ENCODE measurements at places on chromosomes 1 and 21.

DNA sequence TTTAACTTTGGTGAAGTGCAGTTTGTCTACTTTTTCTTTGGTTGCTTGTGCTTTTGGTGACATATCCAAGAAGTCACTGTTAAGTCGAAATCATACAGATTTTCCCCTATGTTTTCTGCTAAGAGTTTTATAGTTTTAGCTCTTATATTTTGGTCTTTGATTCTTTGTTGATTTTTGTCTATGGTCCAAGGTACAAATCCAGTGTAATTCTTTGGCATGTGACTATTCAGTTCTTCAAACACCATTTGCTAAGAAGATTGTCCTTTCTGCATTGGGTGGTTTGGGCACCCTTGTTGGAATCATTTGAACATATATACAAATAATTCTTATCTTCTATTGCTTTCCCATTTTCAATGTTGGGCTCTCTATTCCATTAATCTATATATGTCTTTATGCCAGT lies 16.2 kb downstream of the HIPK1 start:
- DNase-seq: no peak

GRCh38 chr1:229942501-229942900 lies 124.5 kb upstream of the GALNT2 start:
- no peak for DNase-seq

GRCh38 chr1:224014330-224014649 lies 99.6 kb upstream of the FBXO28 start:
- DNase-seq: peak; percentile 18

DNA sequence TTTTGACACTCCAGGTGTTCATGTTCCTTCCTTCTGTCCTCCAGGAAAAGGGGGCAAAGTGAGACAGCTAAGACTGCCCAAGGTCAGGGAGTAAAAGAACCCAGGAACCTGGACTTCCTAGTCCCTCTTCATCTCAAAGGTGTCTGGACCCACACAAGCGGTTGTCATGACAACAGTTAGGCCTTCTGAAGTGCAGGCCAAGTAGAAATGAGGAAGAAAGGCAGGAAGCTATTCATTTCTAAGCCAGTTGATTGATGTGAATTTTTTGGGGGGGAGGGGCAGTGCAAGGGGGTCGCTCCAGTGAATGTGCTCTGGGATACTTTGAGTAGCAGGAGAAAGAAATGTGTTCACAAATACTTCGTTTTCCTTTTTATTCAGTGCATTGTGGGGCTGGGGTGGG lies 114.3 kb downstream of the NAV1 start:
- no peak for DNase-seq

DNA sequence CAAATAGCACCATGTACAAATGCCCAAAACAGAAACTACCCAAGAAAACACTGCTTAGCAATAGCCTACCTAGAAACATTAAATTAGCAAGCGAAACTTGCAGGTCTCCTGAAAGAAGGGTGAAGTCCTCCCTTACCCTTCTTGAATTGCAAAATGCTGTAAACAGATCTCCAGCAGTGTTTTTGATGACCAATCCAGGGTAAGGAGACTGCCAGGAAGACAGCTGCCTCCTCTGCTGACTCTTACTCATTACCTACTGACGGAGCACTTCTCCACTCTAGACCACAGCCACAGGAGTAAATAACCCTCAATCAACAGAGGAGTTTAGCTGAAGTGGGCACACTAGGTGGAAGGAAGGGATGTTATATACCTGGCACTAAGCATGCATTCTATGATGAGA lies 32.2 kb upstream of the GADD45A start:
- peak; percentile 93 for DNase-seq

DNA sequence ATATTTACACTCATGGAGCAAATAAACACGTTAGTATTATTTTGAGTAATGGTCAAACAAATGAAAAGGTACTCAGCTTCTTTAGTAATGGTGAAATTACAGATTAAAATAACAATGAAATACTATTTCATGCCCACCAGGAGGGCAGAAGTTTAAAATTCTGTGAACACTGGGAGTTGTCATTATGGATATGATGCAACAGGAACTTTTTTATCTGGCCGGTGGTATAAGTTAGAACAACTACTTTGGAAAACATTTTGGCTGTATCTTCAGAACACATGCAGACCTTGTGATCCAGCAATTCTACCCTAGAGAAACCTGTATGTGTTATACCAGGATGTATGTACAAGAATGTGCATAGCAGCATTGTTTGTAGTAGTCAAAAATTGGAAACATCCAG lies 23.2 kb upstream of the PPP1R8 start:
- DNase-seq: no peak

DNA sequence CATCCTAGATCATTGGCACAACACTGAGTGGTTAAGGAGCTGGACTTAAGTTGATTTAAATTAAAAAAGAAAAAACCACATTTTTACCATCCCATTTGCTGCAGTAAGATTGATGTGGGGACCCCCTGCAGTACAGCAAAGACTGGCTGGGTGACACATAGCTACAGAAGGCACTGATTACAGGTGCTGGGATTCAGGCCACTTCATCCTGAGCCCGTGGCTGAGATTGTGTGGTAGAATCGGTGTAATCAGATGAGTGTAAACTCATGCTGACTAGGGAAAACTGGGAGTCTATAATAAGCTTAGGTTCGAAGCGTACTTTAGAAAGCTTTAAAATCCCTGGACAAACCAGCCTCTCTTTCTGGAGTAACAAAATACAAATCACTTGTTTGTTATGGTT lies 70.1 kb downstream of the SLC25A24 start:
- DNase-seq: no peak

- no peak for DNase-seq
These were observed 16.8 kb upstream of the CNTN2 start for GRCh38 chr1:205026181-205026580.

- DNase-seq: no peak
These were observed 27.7 kb upstream of the AJAP1 start for GRCh38 chr1:4626560-4627319.

DNA sequence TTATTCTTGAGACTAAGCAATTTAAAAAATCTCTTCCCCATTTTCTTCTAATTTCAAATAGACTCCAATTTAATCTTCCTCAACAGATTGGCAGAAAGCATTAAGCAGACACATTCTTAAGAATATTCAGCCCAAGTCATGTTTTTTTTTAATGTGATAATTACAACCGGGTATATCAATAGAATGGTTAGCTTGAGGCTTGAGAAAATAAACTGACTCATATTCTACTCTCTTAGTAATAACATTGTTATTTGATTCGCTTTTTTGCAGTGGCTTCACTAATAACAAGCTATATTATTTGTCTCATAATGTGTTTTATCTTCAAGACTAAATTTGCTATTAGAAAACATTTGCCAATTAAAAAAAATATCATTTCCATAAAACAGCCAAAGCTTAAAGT lies 488.6 kb upstream of the RGS18 start:
- no peak for DNase-seq

DNA sequence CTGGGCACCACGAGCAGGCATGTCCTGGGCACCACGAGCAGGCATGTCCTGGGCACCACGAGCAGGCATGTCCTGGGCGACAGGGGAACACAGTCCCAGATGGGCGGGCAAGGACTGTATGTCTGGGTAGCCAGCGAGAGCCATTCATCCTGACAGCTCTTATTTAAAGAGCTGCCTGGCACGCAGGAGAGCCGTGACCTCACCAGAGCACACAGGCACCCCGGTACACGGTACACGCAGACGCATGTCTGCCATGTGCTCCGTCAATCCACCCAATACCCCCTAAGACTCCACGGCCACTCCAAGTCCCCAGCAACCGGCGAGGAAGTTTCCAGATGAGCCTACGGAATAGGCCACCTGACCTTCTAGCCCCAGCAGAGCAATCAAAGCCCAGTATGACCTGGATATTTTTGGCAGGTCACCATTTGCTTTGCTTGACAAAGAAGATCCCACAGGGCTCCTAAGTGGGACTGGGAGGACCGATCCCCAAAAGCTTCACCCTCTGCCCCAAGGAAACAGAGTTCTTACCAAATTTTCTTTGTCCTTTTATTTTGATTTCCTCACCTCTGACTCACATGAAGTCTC lies 51.7 kb downstream of the CASZ1 start:
- DNase-seq: no peak

Data from myocyte (in vitro differentiated cells).